ENCODE measurements at places on chromosomes 2 and 18.

- DNase-seq, result peak; percentile 67
Measured at GRCh38 chr2:209425471-209426071, 1.7 kb downstream of the MAP2 start.

- no peak for DNase-seq
Measured at GRCh38 chr2:119429225-119429981, 2.3 kb upstream of the TMEM37 start.

GRCh38 chr18:28189400-28190239 lies 12.7 kb upstream of the CDH2 start:
- peak; percentile 72 for DNase-seq

- DNase-seq, result no peak
Measured at GRCh38 chr18:57579934-57580333, 6.6 kb downstream of the FECH start.

- DNase-seq, result no peak
Measured at GRCh38 chr2:232435375-232435648, 20.6 kb upstream of the ALPI start.

- peak; percentile 51 for DNase-seq
Measured at GRCh38 chr2:32357318-32358110, 691 bp downstream of the BIRC6 start.

DNA sequence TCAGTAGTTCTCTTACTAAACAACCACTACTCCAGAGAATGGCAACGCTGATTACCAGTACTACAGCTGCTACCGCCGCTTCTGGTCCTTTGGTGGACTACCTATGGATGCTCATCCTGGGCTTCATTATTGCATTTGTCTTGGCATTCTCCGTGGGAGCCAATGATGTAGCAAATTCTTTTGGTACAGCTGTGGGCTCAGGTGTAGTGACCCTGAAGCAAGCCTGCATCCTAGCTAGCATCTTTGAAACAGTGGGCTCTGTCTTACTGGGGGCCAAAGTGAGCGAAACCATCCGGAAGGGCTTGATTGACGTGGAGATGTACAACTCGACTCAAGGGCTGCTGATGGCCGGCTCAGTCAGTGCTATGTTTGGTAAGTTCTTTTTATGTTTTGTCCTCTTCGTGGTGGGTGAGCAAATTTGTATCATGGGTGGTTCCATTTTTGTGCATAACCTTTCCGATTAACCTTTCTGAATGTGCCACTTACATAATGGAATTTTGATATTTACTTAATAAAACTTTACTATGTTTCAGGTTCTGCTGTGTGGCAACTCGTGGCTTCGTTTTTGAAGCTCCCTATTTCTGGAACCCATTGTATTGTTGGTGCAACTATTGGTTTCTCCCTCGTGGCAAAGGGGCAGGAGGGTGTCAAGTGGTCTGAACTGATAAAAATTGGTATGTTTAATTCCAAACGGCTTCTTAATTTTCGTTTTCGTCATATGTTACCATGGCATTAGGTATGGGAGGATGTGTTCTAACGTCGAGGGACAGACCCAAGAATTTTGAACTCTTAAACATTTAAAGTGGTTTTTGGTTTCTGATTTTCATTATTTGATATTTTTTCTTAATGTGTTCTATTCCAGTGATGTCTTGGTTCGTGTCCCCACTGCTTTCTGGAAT lies 1.3 kb downstream of the SLC20A1 start:
- DNase-seq, result peak; percentile 68

DNA sequence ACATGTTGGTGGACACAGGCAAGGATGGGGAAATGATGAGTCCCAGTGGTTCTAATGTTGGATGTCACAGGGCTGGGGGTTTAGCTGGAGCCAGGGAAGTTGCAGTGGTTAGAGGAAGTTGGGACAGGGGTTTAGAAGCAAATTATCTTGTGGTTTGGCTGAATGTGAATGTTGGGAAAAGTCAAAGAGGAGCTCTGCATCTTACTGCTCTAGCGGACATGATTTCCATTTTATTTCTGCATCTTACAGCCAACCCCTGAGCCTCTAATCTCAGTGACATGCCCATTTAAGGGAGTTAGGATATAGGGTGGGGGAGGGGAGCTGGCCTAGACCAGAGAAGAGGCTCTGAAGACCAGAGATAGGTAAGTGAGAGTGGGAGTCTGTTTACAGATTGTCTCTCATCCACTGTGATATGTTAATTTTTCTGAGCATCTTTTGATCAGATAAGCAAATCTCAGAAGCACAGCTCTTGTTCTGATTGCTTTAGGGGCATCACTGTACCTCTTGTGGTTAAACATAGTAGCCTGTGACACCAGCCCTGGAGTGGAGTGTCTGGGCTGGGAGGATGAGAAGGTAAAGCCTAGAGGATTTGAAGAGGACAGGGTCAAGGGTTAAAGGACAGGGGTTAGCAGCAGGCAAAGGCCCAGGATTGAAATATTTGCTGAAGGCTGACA lies 43.6 kb downstream of the SETBP1 start:
- DNase-seq, result peak; percentile 43

DNA sequence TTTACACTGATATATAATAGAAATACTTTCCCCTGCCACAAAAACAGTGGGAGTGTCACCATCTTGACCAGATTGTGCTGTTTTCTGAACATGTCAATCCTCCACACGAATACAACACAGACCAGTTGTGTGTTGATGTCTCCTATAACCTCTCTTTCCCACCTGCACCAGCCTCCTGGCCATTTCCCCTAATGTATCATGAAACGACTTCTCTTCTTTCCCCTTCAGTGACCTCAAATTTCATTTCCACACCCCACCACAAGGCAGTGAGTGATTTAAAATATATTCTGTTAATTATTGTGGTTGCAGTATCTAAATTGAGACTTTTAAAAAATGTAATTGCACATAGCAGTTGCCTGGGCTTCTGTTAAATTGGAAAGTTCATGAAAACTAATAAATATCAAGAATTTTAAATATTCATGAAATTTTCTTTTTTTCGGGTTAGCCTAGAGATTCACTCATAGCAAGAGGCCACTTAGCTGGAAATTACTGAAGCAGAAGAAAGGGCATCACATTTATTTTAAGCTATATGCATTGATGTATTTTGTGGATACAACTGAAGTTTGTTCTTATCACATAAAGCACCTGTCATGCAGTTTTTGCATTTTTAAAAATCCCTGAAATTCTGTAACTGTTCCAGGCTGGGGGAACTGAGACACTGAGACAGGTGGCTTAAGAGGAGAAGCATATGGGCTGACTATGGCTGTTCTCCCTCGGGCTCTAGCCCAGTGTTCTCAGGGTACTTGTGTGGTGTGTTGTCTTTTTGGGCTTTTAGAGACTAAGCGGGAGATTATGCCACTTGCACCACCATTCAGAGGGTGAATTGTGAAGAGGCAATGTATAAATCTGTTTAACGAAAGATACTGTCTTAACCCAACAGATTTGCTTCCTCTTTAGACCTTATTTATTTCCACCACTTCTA lies 15.9 kb downstream of the FAM171B start:
- DNase-seq, result no peak

DNA sequence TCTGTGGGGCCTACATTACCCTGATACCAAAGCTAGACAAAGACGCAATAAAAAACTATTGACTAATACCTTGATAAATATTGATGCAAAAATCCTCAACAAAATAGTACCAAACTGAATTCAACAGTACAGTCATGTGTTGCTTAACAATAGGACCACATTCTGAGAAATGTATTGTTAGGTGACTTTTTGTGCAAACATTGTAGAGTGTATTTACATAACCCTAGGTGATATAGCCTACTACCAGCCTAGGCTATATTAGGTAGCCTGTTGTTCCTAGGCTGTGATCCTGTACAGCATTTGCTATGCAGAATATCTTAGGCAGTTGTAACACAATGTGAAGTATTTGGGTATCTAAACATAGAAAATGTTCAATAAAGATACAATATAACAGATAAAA lies 36.7 kb downstream of the CCDC138 start:
- DNase-seq, result no peak

GRCh38 chr2:98547092-98547790 lies 61.1 kb downstream of the COA5 start:
- no peak for DNase-seq

GRCh38 chr2:210363876-210364275 lies 48.9 kb upstream of the MYL1 start:
- no peak for DNase-seq

GRCh38 chr2:159003555-159003954 lies 35.1 kb downstream of the TANC1 start:
- DNase-seq, result no peak

GRCh38 chr2:192687015-192687414 lies 492.3 kb upstream of the TMEFF2 start:
- DNase-seq, result no peak

DNA sequence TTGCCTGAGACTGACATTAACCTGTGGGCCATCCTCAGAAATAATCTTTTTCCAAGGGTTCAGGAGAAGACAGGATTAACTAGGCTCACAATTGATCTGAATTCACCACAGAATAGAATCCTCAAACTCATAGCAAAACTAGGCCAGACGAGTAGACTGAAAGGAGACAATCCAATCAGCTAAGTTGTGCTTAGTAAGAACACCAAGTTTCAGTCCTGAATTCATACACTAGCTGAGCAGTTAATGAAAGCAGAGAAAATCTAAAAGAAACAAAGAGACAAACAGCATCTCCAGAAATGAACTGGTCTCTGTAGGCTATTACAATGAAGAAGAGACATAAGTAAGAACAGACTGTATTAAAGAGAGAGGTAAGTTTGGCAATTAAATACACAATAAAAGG lies 89.5 kb downstream of the GORASP2 start:
- peak; percentile 56 for DNase-seq

DNA sequence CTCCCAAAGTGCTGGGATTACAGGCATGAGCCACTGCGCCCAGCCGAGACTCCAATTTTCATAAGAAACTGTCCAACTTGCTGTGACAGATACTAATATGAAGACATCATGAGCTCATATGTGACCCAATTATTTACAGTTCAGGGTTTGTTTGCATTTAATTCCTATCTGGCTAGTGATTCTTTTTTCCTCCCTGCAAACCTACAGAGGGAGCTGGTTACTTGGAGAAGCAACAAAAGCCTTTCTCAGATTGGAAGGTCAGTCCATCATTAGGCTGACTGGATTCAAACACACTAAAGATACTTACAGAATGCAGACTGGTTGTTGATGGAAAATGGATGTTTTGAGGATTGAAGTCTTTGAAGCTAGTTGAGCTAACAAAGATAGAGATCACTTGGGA lies 176.4 kb downstream of the ANKRD44 start:
- DNase-seq, result no peak

DNA sequence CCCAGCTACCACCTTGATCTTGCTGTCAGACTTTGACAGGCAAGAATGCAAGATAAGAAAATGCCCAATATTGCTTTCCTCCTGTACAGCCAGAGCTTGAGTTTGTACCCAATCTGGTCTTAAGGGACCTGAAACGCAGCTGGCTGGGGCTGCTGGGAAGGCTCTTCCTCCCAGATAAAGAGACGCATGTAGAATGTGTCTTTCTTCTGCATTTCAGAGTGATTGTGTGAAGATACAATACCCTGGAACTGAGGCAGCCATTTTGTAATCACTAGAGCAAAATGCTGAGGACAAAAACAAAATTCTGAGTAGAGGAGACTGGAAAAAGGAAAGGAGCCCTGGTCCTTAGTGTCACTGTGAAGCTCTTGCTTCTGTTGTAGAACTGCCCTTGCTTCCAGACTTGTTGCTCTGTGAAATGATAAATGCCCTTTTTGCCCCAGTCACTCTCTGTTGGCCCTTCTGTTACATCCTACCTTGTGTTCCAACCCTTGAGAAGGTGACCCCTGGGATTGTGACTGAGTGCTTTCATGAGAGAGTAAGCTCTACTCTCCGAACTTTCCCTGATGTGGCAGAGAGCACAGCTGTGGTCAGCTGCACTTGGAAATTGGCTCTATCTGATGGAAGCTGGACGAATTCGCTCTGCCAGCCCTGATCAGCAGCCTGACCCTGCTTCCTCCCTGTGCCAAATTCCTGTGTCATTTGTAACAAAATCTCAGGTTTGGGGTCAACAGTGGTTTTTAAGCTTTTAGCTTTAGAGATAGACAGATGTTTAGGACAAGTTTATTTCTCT lies 137.4 kb upstream of the RBMS1 start:
- no peak for DNase-seq

- no peak for DNase-seq
Measured at GRCh38 chr2:195319548-195320412, 337.2 kb upstream of the SLC39A10 start.

DNA sequence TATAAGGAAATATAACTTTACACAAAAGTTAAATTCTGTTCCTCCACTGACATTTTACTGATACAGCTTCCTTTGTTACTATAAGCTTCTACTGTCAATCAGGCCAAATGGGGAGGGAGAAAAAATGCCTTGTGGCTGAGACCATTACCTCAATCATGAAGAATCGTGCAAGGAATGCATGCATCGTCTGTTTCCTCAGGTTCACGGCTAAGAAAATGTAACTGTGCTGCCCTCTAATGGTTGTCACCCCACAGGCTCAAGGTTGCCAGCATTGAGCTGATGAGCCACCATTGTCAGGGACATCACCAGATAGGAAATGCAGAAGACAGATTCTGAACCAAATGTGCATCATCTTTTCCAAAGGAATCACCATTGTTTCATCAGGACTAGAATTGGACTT lies 426.9 kb downstream of the CDH2 start:
- DNase-seq, result peak; percentile 89

DNA sequence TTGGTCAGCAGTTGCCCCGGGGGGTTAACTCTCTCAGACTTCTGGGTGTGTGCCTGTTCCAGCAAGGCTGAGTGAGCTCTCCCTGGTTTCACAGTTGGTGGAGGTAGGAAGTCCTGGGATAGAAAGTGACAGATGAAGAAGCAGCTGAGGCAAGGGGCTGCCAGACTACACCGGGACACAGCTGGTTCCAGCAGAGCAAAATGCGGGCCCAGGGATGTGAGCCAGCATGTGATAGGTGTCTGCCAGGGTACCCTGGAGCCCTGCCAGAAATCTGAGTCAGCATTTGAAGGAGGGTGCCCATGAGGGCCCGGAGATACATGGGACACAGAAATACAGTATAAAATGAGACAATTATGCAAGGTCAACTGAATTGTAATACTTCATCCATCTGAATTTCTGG lies 79.3 kb upstream of the LGALSL start:
- DNase-seq, result no peak

Measured in NCI-H82 (cell line).